ENCODE measurements at places on chromosomes 3 and 15.

DNA sequence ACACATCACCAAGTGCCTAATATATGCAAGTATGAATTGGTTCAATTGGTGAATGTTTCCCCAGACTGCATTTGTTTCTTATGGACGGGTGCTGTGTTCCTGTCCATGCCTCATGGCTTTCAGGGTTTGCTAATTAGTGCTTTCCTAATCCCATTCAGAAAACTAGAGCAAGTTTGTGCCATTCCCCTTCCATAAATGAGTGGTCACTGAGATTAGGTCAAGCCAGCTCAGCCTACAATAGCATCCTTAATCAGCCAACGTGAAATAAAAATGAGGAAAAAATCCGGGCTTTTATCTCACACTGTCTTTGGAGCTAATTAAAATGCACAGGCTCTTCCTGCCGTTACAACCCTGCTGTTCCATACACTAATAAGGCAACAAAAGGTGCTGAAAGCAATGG is 788.8 kb downstream of the ROBO1 start:
- DNase-seq: no peak

DNA sequence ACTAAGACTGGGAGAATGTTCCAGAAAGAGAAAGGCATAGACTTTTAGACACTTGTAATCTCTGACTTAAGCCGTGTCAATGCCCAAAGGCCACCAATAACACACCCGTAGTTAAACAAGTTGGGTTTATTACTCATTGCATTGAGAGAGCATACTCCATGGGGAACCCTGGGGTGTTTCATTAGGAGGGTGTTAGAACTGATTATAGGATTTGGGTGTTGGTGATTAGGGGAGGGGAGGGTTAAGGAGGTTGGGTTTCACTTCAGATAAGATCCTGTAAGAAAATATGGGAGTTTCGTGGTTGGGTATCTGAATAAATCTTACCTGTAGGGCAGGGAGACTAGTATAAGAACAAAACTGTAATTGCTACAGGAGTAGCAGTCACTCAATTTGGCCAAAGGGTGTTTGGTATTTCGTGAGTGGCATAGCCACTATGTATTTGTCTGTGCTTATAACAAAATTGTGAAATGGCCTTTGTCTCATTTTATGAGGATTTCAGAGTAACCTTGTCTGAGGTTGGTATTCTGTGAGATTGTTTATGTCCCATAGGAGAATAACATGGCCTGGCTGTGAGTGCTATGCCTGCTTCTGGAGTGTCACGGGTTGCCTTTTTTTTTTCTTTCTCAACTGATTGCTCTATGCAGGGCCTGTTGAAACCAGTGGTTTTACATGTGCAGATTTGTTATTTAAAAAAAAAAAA is 2.9 kb downstream of the HACD3 start:
- no peak for DNase-seq

GRCh38 chr15:82731527-82731926 is 21.9 kb upstream of the AP3B2 start:
- no peak for DNase-seq

- DNase-seq: no peak
Observed at GRCh38 chr3:134018850-134019249, 10.9 kb downstream of the SLCO2A1 start.

- no peak for DNase-seq
Observed at GRCh38 chr3:121821421-121822199, 13.2 kb downstream of the IQCB1 start.

- DNase-seq: no peak
Observed at GRCh38 chr3:195251336-195252065, 19.5 kb downstream of the XXYLT1 start.

DNA sequence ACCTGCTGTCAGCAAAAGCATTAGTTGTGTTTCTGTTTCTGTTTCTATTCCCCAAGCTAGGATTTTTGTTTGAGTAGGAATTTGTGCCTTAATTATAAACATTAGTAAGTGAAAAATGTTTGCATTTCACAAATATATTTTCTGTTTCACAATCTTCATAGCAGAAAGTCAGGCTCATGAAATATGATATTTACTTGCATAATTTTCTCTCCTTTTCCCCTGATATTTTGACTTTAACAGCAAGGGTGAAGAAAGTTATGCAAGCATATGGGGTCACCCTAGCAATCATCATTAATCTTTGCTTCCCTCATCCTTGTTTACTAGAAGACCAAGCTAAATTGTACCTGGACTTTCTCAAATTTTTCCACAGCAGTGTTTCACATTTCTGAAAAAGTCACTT is 140.3 kb upstream of the SEMA6D start:
- no peak for DNase-seq

DNA sequence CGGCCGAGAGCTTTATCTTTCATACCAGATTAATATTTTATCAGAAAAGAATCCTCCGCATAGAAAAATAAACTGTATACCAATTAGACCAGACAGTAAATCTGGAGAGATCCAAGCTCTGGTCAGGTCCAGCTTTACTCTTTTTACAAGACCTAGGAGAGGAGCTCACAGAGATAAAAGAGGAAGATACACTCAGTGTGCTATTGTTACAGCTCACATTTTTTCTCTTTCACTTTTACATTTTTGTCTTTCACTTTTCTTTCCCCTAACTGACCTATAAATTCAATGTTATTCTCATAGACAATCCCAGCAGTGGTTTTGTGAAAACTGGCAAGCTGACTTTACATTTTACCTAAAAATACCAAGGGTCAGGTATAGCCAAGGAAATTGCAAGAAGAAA is 55.8 kb downstream of the GUCA1C start:
- DNase-seq: no peak

GRCh38 chr3:183264268-183264667 is 11.2 kb downstream of the B3GNT5 start:
- DNase-seq: no peak

DNA sequence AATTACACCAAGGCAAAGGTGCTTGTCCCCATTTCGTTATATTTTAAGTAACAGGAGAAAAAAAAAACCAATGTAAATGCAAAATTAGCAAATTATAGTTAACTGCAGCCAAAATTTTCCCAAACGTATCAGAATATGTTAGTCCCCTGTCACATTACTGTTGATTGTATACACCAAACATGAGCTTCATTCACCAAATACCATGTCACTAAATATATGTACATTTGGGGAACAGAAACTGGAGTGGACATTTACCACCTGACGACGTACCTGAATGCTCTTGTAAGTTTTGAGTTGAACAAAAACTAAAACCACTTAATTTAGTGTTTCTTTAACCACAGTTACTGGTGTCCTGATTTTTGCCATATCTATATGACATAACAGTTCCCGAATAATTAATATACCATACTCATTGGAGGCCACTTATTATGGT is 3.3 kb upstream of the FOXP1 start:
- no peak for DNase-seq

DNA sequence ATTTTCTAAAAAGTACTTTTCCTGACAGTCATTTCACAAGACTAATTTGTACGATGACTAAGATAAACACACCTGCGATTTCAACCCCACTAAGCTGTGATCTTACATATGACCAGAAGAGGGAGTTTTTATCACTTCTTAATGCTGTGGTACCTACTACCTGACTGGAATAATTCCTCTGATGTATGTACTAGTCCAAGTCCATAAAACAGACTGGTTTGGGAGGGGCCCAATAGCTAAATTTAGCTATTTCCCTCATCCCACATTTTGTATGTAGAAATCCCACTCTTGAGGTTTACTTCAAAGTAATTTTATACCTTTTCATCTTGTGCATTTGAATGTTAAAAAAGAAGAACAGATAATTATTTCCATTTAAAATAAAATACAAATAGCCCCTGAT is 49.7 kb upstream of the SCAANT1 start:
- no peak for DNase-seq

DNA sequence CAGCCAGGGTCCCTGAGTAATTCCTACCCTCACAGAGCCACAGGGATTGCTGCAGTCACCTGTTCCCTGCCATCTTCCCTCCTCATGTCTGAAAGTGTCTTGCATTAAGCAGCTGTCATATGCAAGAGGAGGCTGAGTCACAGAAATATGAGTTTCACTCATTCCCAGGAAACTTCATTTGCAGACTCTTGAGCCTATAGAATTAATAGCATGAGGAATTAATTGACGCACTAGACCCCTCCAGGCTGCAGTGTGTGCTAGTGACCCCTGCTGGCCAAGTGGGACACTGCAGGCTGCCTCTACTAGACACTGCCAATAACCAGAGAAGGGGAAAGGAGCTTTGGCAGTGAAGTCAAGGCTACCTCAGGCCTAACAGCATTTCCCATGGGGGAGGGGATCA is 50.6 kb upstream of the SLC6A1 start:
- DNase-seq: no peak

DNA sequence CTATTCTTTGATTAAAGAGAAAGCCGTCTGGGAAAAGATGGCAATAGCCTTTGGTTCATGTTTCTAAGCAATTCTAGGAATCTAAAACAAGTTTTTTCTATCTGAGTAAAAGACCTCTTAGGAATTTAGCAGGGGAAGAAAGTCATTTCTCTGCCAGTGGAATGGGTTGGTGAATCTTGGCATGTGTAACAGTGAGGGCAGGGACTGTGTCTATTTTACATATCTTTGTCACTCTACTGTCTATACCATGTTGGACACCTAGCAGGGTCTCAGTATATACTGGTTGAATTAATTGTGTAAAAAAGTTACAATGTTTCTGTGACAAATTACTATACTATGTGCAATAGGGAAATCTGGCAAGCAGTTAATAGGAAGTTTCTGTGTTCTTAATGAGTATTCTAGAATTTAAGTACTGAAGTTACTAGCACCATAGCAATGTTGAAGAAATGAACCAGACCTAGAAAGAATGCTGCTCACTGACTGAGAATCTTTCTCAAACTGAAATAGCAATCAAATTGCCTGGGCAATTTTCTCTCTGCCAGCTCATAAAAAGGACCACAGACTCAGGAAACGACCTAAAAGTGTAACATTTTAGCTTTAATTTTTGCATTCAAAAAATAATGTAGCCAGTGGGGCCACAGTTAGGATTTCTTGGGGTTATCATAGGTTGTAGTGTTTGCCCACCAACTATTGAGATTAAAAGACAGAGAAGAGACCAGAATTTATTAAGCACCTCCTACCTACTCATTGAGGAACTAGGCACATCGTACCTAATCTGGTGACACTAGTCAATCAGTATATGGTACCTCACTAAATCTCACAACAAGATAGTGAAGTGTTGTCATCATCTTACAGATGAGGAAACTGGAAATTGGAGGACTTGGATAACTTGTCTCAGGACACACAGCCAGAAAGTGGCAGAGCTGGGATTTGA is 56.2 kb upstream of the LEKR1 start:
- no peak for DNase-seq

DNA sequence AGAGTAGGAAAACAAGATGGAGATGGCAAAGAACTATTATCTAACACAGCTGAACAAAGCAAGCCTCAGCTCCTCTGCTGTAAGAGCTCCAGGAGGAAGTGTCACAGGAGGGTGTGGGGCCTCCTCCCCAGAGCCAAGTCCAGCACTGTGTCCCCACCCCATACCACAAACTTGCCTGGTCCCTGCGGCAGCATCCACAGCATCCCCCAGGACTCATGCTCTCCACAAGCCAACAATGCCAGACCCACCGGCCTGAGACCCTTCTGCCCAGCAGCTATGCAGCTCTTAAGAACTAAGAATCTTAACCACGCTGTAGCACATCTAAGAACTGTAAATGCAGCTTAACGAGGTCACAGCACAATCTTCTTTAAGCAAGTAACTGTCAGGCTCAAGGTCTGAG is 9.1 kb downstream of the RBM15B start:
- no peak for DNase-seq

DNA sequence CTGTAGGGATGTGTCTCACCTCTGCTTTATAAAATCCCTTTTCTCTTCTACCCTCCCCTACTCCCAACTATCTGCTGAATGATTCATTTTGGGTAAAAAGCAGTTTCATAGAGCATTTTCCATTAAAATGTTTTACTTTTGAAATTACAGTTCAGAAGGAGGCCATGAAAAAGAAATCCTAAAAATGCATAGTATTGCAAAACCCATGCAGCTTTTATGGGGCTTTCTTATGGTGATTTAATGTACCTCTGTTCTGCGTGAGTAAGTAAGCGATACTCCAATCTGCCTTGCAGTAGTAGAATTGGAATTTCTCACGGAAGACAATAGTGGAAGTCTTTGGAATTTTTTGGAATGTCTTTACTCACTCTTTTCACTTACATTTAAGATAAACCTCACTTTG is 111.9 kb downstream of the ARPP21 start:
- DNase-seq: no peak

- DNase-seq: no peak
Observed at GRCh38 chr3:32583708-32584107, 13.1 kb upstream of the DYNC1LI1 start.

GRCh38 chr3:61974662-61975061 is 398.7 kb downstream of the FEZF2 start:
- no peak for DNase-seq

DNA sequence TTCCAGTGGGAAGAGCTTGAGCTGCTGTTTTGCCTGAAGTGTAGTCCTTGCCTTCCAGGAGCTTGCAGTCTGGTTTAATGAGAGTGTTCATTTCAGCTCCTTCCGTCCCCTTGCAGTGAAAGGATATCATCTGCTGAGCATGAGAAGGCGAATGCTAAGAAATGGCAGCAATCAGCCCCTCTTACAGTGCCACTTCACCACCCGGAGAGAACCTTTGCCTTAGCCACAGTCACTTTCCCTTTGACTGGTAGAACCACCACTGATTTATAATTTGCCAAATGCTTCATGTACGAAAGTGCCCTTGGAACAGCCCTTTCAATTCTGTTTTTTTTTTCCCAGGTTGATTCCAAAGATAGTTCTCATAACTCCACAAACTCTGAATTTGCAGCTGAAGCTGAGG is 11.5 kb downstream of the TATDN2 start:
- no peak for DNase-seq

DNA sequence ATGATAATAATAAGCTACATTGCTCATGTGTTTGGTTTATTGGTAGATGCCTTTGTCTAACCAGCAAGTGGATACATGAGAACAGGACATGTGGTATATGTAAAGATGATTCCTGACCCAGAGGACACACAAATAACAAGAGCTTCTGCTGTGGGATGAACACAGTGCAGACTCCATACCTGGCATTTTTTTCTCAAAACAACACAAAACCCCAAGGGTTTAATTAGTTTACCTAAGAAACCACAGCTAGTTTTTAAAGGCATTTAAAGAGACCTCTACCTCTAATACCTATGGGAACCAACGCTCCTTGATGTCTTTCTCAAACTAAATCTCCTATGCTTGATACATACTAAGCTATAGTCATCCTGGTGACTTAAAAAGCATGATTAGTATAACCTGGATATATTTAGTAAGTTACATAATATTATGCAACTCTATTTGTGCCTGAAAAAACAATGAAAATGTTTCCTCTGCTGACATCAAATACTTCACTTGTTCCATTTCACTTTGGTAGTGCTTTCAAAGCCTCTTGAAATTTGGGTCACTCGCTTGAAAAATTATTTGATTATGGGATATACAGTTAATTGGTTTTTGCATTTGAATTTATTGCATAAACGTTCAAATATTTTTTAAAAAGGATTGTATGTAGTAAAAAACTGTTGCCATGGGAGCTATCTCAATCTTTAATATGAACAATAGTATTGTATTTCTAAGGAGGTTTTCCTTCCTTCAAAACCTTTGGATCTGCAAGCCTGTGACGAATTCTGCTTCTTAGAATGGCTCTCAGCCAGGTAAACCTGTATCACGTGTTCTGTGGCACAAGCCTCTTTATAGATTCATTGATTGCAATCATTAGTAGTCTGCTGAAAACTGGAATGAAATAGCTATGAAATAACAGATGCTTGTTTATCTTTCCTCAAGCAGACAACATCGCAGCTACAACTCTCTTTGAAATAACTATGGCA is 233.0 kb upstream of the KCNMB2 start:
- no peak for DNase-seq
